Pulmonary artery endothelial cell (primary cell): ENCODE measurements at places on chromosomes 5 and 9. TPM values are rescaled to one million over a fixed set of nuclear protein-coding genes. Genes with fewer than 3 reads are reported as not detected.

Gene IRX2
- total RNA-seq = not detected in 2 replicates

Gene IL33
- total RNA-seq = 16.6 and 24.4 TPM in 2 replicates

DNA sequence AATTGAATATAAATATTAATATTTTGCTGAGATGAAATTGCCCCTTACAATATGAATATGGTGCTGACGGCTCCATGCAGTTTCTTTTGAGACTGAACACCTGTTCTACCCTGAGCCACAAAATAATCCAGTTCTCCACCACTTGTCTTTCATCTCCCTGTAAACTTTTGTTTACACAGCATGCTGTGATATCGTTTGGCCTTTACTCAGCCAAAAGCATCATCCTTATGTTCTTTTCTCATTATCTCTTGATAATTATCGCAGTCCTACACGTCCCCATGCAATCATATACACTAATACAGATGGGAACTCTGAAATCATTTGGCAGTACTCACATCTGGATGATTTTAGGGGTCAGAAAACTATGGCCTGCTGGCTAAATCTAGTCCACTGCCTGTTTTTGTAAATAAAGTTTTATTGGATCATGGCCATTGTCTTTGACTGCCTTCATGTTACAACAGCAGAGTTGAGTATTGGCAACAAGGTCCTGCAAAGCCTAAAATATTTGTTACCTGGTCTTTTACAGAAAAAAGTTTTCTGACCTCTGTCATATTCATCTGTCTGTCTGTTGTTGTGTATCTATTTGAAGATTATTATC is 53.3 kb downstream of the AOPEP start:
- no peak for DNase-seq

GRCh38 chr9:136389396-136389795 is 10.6 kb downstream of the SNAPC4 start:
- DNase-seq = no peak

- DNase-seq = no peak
Measured at GRCh38 chr5:171419688-171420430, 412 bp downstream of the FGF18 start.

Gene TXNDC8
- total RNA-seq = not detected in 2 replicates

GRCh38 chr5:179307013-179307800 is 38.1 kb downstream of the ADAMTS2 start:
- no peak for DNase-seq

DNA sequence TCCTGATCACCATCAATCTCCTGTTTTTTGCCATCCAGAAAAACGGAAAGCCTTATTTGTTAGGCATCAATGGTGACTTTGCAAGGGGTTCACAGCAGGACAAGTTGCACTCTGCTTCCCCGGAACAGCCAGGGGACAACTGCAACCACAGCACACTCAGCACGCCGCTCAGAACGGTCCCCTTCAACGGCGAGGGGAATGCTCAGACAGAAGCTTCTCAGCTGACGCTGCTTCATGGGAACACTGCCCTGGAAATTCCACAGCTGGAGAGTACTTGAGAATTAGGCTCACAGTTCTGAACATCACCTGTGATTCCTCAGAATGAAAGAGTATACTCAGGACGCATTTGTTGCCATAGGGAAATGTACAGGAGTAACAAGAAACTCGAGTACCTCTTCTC is 40.1 kb upstream of the PLPP6 start:
- no peak for DNase-seq

DNA sequence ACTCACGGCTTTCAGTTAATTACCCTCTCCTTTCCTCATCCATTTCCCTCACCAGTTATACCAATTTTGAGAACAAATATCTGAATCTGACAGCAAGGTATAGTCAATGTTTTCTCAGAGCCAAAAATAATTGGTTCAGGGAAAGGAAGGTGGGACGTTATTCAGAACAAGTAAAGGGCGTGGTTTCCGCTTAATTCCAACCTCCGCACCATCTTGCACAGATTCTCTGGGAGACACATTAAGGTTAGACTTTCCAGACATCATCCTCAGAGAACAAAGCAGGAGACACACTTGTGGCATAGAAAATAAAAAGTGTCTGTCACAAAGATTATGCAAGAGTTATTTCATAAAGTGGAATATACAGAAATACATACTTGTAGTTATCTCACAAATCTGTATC is 441.2 kb downstream of the IRX1 start:
- no peak for DNase-seq

- DNase-seq = no peak
Measured at GRCh38 chr5:147576646-147577535, 67.0 kb upstream of the DPYSL3 start.

Gene CSF1R
- not detected in 2 replicates for total RNA-seq

DNA sequence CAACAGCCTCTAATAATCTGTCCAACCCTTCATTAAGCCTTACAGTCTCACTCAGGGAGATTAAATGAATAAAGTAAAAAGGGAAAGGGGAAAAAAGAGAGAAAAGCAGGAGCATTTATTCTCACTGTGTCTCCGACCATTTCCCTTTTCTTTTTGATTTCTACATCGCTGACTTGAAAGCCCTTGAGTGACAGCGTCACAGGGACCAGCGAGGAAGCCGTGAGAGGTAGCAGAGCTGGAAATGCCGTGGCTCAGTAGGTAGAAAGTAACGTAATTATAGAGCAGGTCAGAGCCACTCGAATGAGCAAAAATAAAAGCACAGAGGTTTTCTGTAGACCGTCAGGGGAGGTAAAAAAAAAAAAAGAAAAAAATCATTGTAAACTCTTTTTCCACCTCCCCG is 52.4 kb downstream of the ASS1 start:
- DNase-seq = no peak

Gene AIF1L
- total RNA-seq = 64.6 and 72.3 TPM in 2 replicates

GRCh38 chr9:117247266-117247665 is 167.6 kb downstream of the ASTN2 start:
- DNase-seq = no peak

Gene CDKN2B-AS1
- total RNA-seq = 0.39 and 0.66 TPM in 2 replicates

DNA sequence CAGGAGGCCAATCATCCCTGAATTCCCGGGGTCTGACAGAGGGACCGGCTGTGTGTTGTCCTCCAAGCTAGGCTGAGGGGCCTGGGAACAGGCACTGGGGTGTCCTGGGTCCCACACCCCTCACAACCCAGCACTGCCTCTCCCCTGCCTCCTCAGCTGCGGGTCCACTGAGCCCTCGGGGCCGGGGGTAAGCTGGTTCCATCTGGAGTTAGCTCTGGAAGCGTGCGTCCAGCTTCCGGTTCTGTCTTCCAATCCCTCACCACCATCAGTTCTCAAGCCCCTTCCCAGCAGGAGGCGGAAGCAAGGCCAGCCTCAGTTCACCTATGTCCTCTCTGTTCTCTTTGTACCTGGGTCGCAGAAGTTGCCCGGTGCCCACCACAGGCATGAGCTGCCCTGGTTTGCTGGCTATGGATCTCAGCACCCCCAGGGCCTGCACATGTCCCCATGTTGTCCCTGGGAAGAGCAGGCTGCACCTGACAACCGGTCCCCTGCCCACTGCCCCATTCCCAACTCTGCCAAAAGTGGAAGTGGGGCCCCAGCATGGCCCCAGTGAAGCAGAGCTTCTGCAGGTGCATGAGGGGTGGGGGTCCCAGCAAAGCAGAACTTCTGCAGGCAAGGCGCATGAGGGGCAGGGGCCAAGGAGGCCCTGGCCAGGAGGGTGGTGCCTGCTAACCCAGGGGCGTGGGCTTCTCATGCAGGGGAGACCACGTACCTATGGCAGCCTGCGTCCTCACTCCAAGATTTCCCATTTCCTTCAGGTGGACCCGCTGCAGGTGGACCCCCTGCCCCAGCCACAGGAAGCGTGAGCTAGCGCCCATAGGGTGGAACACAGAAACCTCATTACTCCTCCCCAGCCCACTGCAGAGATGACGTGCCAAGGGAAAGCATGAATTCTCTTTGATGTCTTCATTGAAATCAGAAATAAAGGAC is 111.9 kb downstream of the ZNF354C start:
- no peak for DNase-seq

Gene MCTP1
- total RNA-seq = 63.6 and 192 TPM in 2 replicates

Gene SHOC1
- total RNA-seq = not detected in 2 replicates

GRCh38 chr9:18393340-18394130 is 80.4 kb upstream of the ADAMTSL1 start:
- peak; percentile 93 for DNase-seq

DNA sequence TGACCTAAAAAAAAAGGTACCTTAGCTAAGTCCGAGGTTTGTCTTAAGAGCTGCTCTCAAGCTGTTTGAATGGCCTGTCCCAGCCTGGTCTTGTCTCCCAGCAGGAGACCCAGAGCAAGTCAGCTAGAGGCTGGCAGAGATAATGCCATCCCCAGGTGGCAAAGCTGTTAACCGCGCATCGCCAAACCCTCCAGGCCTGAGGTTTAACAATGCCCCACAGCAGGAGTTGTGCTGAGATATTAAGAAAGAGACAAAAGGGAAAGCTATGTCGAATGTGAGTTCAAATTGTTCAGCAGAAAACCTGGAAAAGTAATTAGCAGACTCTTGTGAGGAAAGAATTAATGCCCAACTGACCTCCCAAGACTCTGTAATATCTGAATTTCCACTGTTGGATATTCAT is 187.1 kb downstream of the FSTL4 start:
- no peak for DNase-seq

Gene FOXD1
- 0.20 and 1.1 TPM in 2 replicates for total RNA-seq

- no peak for DNase-seq
Measured at GRCh38 chr9:127680226-127680625, 26.6 kb upstream of the CFAP157 start.

Gene SLCO6A1
- not detected in 2 replicates for total RNA-seq

DNA sequence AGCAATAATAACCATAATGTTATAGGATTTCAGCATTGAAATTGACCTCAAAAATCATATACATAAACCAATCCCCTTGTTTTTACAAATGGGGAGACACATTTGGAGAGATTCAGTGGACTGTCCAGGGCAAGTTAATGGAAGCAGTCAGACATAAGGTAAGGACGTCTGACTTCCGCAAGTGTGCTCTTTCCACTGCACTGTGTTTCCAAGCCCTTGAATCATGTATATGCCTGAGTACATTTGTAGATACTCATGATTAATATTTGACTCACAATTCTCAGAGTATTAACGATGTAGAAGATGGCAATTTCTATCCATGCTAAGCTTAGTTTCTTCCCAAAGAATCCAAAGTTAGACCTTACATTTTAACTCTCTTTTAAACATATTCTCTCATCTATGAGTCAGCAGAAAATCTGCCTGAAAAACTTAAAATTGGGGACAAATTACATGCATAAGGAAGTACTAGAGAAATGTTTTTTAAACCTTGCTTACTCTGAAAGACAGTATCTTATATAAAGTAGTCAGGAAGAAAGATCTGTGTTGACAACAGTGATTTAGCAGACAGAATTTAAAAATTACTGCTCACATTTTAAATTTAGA is 165.3 kb downstream of the NFIB start:
- no peak for DNase-seq

DNA sequence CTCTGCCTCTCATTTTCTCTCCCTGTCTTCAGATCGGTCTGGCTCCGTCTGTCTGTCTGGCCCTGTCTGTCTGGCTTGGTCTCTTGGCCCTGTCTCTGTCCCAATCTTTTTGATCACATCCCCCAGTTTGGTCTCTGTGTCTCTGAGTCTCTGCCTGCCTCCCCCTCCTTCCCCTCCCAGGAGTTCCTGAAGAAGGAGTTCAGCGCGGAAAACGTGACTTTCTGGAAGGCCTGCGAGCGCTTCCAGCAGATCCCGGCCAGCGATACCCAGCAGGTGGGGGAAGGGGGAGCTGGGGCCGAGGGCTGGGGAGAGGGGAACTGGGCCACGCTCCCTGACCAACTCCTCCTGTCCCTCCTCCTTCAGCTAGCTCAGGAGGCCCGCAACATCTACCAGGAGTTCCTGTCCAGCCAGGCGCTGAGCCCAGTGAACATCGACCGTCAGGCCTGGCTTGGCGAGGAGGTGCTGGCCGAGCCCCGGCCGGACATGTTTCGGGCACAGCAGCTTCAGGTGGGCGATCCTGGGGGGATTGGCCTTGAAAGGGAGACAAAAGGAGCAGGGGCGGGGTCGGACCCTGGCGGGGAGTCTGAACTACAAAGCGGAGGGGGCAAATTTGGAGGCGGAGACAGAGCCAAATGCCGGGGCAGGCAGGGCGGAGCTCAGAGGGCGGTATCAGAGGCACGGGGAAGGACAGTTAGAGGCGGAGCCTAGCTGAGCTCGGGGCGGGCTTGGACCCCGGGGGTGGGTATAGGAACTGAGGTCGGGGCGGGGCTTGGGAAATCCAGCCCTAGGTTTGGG is 9.0 kb downstream of the RGS14 start:
- peak; percentile 39 for DNase-seq

- DNase-seq = no peak
Measured at GRCh38 chr9:94108584-94108983, 24.3 kb downstream of the PTPDC1 start.

Gene SNCB
- total RNA-seq = 0.07 TPM in 1 of 2 replicates, not detected in the other

Gene LHX3
- not detected in 2 replicates for total RNA-seq

DNA sequence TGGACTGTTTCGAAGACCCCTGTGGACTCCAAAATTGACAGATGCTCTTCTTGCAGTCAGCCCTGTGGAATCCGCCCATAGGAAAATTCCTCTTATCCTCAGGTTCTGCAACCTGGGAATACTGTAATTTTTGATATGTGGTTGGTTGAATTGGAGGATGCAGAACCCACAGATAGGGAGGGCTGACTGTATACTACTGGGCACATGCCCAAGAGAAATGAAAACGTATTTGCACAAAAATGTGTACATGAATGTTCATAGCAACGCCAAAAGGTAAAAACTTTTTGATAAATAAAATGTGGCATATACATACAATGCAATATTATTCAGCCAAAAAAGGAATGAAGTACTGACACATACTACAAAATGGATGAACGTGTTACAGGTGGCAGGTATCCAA is 1.9 kb upstream of the SNAPC3 start:
- no peak for DNase-seq

Gene TLN1
- total RNA-seq = 314 and 379 TPM in 2 replicates

DNA sequence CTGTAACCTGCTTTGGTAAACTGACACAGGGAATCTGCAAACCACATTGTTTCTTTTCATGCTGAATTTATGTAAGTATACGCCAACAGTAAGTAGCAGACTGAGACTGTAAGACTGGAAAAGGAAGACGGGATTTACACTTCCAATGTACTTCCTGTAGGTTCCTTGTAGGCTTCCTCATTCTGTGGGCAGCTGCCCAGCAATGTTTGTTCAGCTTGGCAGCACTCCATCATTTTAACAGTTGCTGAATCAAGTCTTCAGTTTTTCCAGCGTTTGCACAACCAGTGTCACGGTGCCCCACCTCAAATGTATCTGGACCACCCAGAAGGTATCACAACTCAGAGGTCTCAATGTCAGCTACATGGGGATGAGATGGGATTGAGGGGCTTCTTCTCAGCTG is 232.6 kb downstream of the PRDM9 start:
- no peak for DNase-seq

- no peak for DNase-seq
Measured at GRCh38 chr5:43061352-43062075, 21.4 kb upstream of the ANXA2R start.

Gene FCN2
- not detected in 2 replicates for total RNA-seq

- DNase-seq = no peak
Measured at GRCh38 chr9:75385236-75385635, 296.9 kb downstream of the OSTF1 start.
